ENCODE measurements at places on chromosomes 12 and 14.

DNA sequence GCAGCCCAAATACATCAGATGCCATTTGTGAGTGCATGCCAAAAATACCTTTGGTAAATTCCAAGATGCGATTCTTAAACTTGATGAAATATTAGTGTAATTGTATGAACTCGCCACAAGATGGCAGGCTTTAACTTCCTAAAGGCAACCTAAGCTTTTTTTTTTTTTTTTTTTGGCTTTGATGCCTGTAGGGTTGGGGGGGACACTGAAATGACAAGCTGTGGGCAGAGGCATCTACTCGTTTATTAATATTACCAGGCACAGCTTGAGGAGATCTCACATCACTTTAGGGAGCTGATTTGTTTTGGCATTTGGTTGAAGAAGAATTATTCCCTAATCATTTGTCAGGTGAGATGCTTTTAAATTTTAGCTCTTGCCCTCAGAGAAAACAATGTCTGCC is 126.7 kb upstream of the CCDC196 start:
- DNase-seq, result no peak

DNA sequence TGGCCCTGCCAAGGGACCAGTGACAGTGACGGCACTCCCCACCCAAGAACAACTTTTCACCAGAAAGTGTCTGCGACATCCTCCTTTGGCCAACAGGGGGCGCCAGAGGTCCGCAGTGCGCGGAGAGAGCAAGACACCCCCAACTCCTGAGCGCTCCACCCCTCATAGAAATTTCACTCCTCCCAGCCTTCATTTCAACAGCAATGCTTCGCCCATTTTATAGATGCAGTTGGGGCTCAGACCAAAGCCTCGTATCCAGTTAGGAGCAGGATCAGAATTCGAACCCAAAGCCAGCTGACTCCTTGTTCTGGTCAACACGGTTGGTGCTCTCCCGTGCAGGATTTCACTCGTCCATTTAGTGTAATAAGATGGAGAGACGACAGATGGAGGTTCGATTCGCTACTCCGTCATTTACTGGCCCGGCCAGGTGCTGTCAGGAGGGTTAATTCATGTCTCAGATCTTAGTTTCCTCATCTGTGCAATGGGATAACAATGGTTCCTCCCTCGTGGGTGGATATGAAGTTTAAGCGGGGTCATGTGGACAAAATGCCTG is 2.4 kb upstream of the POP5 start:
- no peak for DNase-seq

GRCh38 chr12:104756901-104757300 is 201.2 kb downstream of the SLC41A2 start:
- DNase-seq, result no peak

DNA sequence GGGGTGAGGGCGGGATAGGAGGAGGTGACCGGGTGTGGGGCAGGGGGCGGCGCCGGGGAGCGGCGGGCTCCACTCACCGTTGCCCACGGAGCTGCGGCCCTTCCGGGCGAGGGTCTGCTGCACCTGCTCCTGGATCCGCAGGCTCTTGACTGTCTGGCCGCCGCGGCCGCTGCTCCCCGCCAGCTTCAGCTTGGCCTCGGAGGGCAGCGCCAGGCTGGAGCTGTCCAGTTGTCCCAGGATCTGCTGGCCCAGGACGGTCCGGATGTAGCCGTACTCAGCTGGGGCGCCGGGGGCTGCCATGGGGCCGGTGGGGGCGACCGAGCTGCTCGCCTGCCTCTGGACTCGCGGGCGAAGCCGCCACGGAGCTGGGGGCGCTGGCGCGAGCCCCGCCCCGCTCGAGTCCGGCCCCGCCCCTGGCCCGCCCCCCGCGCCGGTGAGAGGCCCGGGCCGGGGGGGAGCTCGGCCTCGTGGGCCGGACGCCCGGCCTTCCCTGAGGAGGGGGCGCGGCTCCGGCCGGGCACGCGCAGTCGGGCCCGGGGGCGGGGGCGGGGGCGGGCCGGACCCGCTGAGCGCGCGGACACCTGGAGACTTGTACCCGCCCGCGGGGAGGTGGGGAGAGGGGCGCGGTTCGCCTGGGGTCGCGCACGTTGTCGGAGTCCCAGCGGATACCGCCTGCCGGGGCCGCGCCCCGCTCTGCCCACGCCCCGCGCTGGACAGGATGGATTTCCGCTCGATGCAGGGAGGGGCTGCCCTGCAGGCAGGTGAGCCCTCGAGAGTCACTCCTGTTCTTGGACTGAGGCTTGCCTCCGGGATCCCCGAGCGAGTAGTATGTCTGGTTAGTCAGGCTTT is at the start of gene PKP2:
TSS of gene PKP2 (minus strand) at position 346 of the 849 bp plus-strand sequence. CDS start at position 300, 46 bp downstream.
- no peak for DNase-seq

- no peak for DNase-seq
Measured at GRCh38 chr12:12764824-12765223, 20.6 kb upstream of the APOLD1 start.

- DNase-seq, result no peak
Measured at GRCh38 chr14:40218282-40218941, 786.2 kb upstream of the FBXO33 start.

DNA sequence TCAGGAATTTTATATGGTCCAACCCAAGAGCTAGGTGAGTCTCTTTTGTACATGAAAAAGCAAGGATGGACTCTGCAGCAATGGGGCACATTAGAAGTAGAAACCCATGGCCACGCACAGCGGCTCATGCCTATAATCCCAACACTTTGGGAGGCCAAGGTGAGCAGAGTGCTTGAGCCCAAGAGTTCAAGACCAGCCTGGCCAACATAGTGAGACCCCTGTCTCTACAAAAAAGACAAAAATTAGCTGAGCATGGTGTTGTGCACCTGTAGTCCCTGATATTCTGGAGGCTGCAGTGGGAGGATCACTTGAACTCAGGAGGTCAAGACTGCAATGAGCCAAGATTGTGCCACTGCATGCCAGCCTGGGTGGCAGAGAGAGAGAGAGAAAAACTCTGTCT is 128.7 kb upstream of the PLEKHA5 start:
- no peak for DNase-seq

- DNase-seq, result no peak
Measured at GRCh38 chr12:130441771-130442760, 104.4 kb downstream of the PIWIL1 start.

DNA sequence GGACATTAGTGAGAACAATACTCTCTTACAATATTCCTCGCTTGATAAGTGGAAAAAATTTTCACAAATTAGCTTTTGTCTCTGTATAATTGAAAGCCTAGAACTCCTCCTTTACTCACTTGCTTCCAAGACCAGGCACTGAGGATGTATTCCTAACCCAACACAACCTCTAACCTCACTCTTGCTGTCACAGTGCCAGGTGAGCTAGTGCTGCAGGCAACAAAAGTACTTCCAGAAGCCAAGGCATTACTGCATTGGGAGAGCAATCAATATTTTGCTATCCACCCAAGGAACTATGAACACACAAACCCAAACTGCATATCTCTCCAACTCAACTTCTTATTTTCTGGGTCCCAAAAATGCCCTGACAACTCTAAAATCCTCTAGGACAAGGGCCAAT is 1081.0 kb downstream of the VRK1 start:
- DNase-seq, result no peak

GRCh38 chr14:69487226-69487625 is 2.7 kb downstream of the PLEKHD1 start:
- DNase-seq, result no peak

DNA sequence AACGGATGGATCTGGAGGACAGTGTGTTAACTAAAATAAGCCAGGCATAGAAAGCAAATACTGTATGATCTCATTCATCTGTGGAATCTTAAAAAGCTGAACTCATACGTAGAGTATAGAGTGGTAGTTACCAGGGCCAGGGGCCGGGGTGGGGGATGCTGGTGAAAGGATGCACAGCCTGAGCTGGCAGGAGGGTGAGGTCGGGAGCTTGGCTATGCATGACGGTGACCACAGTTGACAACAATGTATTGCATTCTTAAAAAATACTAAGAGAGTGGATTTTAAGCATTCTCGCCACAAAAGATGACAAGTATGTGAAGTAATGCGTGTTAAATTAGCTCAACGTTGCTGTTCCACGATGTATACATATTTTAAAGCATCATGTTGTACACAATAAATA is 351.3 kb downstream of the TMEM121 start:
- DNase-seq, result no peak

- DNase-seq, result no peak
Measured at GRCh38 chr12:96398424-96399119, 1.7 kb downstream of the CDK17 start.

DNA sequence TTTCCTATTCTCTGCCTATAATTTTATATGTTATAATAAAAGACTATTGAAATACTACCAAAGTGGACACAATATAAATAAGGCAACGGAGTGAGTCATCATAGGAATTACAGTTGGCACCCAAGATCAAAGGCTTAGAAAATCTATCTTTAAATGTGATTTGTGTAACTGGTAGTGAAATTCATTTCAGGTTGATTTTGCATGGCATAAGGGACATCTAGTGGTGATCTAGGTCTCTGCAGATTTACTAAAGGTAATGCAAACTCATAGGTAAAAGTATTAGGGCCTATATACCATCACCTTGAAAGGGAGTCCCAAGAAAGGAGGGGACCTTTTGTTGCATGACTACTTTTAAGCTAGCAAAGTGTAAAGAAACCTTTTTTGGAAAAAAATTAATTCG is 527.2 kb downstream of the NRXN3 start:
- DNase-seq, result no peak

DNA sequence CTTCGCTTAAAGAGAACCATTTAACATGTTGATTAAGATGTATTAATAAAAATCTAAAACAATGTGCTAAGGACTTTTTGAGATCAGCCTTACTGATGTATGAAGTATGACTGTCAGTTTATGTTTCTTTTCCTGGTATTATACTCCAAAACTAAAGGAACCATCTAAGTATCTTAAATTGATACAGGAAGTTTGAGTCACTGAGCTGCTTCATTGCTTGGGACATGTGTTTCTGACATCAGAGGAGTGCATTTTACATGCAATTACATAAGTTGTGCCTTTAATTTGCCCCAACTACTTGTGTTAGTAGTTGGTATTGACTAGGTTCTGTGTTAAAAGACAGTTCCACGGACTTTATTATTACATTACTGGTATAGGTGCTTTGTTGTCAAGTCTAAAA is 50.9 kb downstream of the PROX2 start:
- peak; percentile 43 for DNase-seq

GRCh38 chr14:68215629-68216028 is 396.1 kb downstream of the RAD51B start:
- no peak for DNase-seq

- peak; percentile 31 for DNase-seq
Measured at GRCh38 chr14:67285876-67286452, 44.7 kb downstream of the PALS1 start.

DNA sequence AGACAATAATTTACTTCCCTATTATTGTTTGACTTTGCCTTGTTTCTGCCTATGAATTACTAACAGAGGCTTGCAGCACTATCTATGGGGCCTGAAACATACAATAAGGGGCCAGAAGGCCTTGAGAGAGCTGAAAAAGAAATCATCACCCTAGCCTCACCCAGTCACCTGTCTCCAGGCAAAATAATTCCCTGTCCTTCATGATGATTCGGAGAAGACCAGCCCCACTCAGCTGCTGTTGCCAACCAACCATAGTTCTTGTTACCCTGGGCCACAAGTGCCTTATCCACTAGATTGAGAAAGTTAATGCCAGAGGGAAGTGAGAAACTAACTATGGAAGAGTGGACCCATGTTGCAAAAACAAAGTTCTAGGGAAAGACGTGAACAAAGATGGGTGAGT is 97.1 kb downstream of the ARF6 start:
- no peak for DNase-seq

- DNase-seq, result no peak
Measured at GRCh38 chr14:39320318-39320717, 86.6 kb downstream of the MIA2 start.

GRCh38 chr14:104632781-104633180 is 28.2 kb upstream of the TMEM179 start:
- no peak for DNase-seq

GRCh38 chr12:105420659-105421240 is 90.3 kb downstream of the C12orf75 start:
- DNase-seq, result no peak

DNA sequence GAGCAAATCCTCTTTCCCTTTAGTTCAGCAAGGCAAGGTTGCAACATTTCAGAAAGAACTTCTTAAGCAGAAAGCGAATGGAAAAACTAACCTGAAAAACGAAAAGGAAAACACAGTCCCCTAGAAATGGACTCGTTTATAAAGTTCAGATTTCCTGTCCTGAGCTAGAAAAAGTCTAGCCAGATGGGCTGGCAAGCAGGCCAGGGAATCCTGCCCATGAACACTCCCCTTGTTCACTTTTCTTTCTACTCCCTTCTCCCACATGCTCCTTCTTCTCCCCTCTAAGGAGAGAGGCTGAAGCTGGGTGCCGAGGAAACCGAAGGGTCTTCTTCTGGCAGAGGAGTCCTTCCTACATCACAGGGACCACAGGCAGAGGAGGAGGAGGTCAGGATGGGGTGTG is 27.1 kb downstream of the LTBP2 start:
- DNase-seq, result no peak

GRCh38 chr12:26822026-26822425 is 11.0 kb downstream of the ITPR2 start:
- DNase-seq, result no peak

GRCh38 chr12:33832900-33833299 is 189.4 kb upstream of the ALG10 start:
- DNase-seq, result no peak

- DNase-seq, result no peak
Measured at GRCh38 chr12:101877806-101878242, 444 bp downstream of the DRAM1 start.

- DNase-seq, result no peak
Measured at GRCh38 chr12:116885491-116885890, 4.2 kb upstream of the HRK start.

GRCh38 chr14:89933002-89933401 is 21.5 kb downstream of the EFCAB11 start:
- no peak for DNase-seq

DNA sequence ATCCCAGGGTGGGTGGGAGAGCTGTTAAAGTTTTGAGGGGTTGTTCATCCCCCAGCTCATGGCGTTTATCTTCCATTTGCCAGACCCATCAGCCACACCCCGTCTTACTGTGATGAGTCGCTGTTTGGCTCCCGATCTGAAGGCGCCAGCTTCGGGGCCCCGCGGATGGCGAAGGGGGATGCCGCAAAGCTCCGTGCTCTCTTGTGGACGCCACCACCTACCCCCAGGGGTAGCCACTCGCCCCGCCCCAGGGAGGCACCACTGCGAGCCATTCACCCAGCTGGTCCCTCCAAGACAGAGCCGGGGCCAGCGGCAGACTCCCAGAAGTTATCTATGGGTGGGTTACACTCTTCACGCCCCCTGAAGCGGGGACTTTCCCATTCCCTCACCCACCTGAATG is 5.7 kb downstream of the RITA1 start:
- no peak for DNase-seq

GRCh38 chr12:71190822-71191221 is 33.0 kb upstream of the TSPAN8 start:
- no peak for DNase-seq

Measured in AG09309 (cell line).